ENCODE measurements at places on chromosomes 16 and 17.
A peak's percentile ranks its signal among the peaks of the same experiment; 100 is the strongest.

GRCh38 chr17:36944553-36944952 lies 4.2 kb upstream of the AATF start:
- DNase-seq: no peak

GRCh38 chr16:75382611-75383010 lies 50.7 kb downstream of the CFDP1 start:
- no peak for DNase-seq

GRCh38 chr16:1078579-1079021 lies 6.1 kb downstream of the SSTR5 start:
- no peak for DNase-seq

GRCh38 chr17:43888548-43888947 lies 18.8 kb downstream of the MPP2 start:
- no peak for DNase-seq

- peak; percentile 35 for DNase-seq
Observed at GRCh38 chr17:9575381-9576101, at the start of gene STX8. STX8 (minus strand) TSS chr17:9575820; CDS start chr17:9575808, 12 bp downstream.

DNA sequence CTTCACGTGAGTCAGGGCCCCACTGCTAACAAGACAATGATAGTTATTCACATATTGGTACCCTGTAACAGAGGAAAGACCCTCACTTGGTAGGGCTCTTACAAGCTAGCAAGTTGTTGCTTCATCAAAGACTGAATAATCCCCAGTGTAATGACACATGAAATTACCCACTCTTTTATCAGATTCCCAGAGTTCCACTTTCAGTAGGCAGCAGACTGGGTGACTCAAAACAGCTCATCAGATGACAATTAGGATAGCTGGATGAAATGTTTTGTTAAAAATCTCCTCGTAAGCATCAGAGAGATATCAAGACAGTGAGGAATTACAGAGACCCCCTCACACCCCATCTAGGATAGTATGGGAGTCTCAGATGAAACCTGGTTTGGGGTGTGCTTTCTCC lies 6.8 kb upstream of the OR1E2 start:
- no peak for DNase-seq

DNA sequence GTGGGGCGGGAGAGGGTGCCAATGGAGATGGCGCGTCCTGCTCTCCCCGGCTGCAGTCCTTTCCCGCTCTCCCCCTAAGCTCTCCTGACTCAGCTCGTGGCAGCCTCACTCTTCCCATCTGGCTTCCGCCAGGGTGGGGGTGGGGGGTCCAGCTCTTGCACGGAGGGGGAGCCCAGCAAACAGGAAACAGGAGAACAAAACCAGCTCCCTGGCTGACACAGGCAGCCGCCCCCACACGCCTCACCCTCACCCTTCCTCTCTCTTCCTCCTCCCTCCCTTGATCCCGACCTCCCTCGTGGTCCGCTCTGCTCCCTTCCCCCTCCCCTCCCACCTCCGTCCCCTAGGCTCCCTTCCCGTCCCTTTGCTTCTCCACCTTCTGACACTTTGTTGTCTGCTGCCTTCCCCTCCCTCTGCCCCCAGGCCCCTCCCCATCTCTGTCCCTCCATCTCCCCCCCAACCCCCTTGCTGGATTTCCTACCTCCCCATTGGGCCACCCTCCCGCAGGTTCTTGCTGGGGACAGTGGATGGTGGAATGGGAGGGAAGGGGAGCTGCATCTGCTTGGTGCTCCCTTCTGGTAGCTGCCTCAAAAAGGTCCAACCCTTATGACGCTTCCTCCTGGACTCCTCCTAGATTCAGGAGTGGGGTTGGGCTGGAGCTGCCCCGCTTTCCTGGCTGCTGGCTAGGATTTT lies 23.7 kb downstream of the ARHGAP23 start:
- DNase-seq: no peak

DNA sequence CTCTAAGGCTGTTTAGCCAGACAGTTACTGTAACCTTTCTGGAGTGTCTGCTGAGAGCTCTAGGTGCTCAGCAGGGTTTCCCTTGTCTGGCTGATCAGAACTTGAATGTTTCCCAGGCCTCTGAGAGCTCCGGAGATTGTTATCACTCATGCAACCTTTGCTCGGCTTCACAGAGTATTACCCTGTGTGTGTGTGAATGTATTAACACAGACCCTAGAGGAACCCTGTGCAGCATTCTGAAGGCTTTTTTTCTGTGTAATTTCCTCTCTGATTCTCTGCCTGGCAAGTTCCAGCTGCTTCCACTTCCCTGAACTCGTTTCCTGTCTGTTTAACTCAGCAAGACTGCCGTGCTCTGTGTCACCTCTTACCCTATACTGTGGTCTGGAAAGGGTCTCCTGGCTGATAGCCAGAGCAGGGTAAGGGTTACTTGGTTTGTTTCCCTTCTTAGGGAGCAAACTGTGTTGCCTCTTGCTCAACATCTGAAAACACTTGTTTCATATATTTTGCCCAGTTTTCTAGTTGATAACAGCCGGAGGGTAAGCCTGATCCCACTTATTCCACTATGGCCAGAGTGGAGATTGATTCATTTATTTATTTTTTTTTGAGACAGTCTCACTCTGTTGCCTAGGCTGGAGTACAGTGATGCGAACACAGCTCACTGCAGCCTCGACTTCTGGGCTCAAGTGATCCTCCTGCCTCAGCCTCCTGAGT lies 21.7 kb downstream of the PRMT7 start:
- DNase-seq: no peak

GRCh38 chr16:73949574-73950320 lies 346.9 kb upstream of the PSMD7 start:
- no peak for DNase-seq

DNA sequence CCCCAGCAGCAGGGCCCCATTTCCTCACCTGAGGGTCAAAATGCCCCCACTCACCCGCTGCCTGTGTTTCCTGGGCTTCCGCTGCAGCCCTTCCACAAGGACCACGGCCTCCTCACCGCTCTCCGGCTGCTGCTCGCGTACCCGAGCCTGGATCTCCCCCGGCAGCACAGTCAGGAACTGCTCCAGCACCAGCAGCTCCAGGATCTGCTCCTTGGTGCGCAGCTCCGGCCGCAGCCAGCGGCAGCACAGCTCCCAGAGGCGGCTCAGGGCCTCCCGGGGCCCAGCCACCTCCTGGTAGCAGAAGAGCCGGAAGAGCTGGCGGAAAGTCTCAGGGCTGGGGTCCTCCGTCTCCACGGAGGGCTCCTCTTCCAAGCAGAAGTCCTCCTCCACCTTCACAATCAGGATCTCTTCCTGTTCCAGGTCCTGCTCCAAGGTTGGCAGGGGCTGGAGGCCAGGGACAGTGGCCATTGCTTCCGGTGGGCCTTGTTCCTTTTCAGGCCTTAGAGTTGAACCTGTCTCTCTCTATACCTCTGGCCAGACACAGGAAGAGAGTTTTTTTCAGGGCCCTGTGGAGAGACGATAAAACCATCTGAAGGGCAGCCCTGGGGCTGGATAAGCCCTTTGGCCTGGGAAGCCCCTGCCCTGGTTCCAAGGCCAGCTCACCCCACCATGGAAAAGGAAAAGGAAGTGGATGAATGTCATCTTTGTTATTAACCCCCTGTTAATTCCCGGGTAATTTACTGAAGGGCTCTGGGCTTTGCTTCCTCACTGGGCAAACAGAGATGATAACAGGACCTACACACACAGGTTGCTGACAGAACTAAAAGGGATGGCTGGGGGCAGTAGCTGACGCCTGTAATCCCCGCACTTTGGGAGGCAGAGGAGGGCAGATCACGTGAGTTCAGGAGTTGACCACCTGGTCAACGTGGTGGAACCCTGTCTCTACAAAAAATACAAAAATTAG lies 1.2 kb downstream of the ZNF500 start:
- DNase-seq: no peak
